ENCODE measurements at places on chromosomes 4 and X. TPM values are rescaled to one million over a fixed set of nuclear protein-coding genes. Genes with fewer than 3 reads are reported as not detected.

- DNase-seq = no peak
Measured at GRCh38 chrX:71170660-71171059, 26.0 kb downstream of the NLGN3 start.

DNA sequence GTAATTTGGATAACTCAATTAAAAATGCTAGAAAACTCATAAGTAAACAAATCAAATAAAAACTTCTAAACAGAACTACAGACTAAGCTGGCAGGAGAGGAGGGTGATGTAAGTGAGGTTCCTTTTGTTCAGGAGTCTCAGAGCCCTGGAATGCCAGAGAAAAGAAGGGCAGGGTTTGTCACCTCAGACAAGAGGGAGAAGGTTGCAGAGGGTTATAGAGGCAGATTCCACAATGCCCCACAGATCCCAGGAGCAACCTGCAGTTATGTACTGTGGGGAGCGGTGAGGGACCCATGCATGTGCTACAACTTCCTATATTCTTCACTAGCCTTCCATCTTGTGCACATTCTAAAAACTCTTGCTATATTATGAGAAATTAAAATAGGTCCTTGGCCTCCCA lies 129.7 kb downstream of the CFAP299 start:
- no peak for DNase-seq

- DNase-seq = no peak
Measured at GRCh38 chrX:11382930-11383329, 89.7 kb downstream of the AMELX start.

The SULT1E1 gene
- total RNA-seq = not detected

DNA sequence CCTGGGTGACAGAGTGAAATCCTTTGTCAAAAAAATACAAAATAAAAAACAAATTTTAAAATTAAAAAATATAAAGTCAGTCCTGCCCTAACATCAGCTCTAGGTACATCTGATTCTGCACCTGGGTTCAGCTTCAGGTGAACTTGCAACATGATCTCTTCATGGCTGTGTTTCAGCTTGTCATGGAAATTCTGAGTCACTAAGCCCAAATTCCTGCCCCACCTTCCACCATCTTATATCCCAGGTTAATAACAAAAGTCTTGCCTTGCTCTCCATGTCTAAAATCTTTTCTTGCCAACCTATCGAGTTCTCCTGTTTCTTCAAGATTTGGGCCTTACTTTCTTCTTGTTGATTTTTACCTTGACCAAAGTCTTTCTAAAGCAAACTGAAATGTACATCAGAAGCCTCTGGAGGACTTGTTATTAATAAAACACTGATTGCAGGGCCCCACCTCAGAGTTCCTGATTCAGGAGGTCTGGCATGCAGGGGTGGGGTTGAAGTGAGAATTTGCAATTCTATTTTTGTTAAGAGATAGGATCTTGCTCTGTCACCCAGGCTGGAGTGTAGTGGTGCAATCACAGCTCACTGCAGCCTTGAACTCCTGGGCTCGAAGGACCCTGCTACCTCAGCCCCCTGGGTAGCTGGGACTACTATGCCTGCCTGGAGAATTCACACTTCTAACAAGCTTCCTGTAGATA lies 125.8 kb upstream of the VCX3A start:
- DNase-seq = no peak

GRCh38 chrX:13198056-13198761 lies 121.6 kb downstream of the ATXN3L start:
- DNase-seq = no peak

GRCh38 chr4:46946919-46947536 lies 38.0 kb upstream of the COX7B2 start:
- no peak for DNase-seq

DNA sequence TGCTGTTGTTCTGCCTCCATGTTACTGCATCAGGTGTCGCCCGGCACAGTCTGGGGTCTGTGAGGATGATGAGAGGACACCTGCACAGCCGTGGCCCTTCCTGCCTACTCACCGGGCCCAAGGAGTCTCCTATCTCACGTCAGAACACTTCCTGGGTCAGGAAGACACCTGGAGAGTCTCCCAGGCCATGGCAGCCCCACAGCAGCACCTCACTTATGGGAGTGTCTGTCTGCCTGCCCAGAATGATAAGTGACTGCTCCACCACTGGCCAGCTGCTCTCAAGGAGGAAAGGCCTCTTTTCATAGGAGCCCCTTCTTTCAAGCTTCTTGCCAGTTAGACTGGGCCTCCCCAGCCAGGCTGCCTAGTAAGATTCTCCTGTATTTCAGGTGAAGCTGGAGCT lies 56.1 kb downstream of the NELFA start:
- DNase-seq = no peak

- no peak for DNase-seq
Measured at GRCh38 chr4:176320976-176321361, 1.2 kb downstream of the SPCS3 start.

GRCh38 chr4:118865091-118865708 lies 23.5 kb upstream of the SYNPO2 start:
- no peak for DNase-seq

DNA sequence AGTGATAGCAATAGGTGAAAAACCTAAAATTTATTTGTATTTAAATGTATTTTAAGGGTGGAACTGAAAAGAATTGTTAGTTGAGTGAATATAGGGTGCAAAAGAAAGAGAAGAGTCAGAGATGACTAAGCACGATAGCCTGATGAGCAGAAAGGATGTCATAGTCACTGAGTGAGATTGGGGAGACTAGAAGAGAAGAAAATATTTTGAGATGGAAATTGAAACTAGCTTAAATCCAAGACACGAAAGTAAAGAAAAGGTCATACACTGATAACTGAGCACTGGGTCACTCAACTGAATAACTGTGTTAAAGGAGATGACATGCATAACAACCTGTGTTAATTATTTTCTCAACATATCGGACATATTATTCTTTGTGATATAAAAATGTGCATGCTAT lies 55.5 kb downstream of the SPANXN4 start:
- DNase-seq = no peak

DNA sequence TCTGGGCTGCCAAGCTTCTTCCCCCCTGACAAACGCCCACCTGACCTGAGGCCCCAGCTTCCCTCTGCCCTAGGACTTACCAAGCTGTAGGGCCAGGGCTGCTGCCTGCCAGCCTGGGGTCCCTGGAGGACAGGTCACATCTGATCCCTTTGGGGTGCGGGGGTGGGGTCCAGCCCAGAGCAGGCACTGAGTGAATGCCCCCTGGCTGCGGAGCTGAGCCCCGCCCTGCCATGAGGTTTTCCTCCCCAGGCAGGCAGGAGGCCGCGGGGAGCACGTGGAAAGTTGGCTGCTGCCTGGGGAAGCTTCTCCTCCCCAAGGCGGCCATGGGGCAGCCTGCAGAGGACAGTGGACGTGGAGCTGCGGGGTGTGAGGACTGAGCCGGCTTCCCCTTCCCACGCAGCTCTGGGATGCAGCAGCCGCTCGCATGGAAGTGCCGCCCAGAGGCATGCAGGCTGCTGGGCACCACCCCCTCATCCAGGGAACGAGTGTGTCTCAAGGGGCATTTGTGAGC lies 37.0 kb downstream of the HTRA3 start:
- DNase-seq = peak; percentile 80

DNA sequence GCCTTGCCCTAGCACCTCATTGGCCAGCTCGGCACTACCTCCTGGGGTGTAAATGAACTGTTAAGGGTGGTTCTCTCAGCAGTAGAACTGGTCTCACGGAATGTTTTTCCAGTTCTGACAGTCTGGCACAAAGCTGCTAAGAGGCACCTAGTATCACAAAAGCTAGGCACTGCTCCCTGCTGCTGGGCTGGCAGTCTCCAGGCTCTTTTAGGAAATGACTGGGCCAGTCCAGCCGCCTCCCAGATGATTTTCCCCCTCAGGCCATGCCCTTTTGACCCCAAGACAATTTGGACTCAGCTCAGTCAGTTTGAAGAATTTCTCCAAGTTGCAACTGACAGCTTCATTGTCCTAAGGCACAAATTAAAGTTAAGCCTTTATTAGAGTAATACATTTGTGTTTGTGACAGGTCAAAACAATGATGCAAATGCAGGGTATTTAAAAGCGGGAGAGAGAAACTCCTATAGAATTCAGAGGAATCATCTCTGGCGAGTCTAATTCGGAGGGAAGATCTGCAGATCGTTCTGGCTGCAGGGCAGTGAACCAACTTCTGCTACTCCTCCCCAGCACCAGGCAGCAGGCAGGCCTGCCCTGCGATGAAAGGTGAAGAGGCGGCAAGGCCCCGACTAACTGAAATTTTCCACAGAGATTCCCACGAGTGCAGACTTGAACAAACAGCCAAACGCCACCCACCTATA lies 7.9 kb downstream of the FRMD7 start:
- DNase-seq = no peak

DNA sequence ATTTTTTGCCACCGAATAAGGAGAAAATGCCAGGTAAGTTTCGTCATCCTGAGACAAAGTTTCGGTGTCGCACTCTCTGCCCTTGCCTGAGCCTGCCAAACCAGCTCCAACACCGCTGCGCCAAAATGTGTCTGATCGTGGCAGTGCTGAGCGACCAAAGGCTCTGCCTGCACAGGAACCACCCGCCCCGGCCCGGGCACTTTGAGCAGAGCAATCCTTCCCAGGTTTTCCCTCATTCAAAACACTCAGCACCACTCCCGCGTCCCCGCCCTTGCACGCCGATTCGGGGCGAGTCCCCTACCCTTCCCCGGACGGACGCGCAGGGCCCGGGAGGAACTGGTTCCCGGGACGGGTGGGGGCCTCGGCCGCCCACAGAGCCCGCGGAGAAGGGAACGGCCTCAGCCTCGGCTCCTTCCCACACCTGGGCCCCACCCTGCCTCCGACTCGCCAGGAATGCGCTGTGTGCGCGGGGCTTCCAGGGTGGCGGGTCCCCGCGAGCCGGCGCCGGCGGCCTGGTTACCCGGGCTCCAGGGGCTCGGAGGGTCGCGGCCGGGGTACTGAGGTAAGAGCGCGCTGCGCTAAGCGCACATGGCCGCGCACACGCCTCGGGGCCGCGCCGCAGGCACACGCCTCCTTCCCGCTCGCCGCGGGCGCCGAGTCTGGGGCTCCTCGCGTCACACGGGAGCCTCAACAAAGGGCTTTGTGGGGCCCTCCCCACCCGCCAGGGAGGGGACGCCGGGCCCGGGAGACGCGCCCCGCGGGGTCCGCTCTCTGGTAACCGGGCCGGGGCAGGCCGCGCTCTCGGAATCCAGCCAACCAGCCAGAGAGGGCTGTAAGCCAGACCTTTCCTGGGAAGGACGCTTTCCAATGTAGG lies at the start of gene C4orf36:
Gene C4orf36, minus strand, starts transcription at position 661 of the 874 bp plus-strand sequence. CDS start 902 bp downstream, outside the sequence.
- peak; percentile 84 for DNase-seq

- no peak for DNase-seq
Measured at GRCh38 chr4:173538909-173539445, 8.9 kb upstream of the HAND2 start.

DNA sequence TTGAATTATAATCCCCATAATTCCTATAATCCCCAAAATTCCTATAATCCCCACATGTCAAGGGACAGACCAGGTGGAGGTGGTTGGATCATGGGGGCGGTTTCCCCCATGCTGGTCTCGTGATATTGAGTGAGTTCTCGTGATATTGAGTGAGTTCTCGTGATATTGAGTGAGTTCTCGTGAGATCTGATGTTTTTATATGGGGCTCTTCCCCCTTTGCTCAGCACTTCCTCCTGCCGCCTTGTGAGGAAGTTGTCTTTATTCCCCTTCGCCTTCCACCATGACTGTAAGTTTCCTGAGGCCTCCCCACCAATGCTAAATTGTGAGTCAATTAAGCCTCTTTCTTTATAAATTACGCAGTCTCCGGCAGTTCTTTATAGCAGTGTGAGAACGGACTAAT lies 36.6 kb upstream of the GPR78 start:
- DNase-seq = no peak

GRCh38 chr4:145843639-145844038 lies 95.0 kb downstream of the ZNF827 start:
- no peak for DNase-seq

GRCh38 chr4:80393970-80394250 lies 58.4 kb downstream of the CFAP299 start:
- no peak for DNase-seq

- no peak for DNase-seq
Measured at GRCh38 chr4:52760256-52760655, 9.0 kb upstream of the ERVMER34-1 start.

GRCh38 chrX:97490656-97491055 lies 606.9 kb downstream of the RPA4 start:
- no peak for DNase-seq

The KANTR gene
- total RNA-seq = 6.7 TPM

The TCP11X2 gene
- total RNA-seq = not detected

DNA sequence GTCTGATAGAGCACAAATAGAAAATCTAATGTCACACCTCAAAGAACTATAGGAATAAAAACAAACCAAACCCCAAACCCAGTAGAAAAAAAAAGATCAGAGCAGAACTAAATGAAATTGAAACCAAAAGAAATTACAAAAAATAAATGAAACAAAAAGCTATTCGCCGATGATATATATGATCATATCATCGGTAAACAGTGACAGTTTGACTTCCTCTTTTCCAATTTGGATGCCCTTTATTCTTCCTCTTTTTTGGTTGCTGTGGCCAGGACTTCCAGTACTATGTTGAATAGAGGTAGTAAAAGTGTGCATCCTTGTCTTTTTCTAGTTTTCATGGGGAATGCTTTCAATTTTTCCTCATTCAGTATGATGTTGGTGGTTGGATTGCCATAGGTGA lies 215.3 kb upstream of the AR start:
- DNase-seq = no peak

DNA sequence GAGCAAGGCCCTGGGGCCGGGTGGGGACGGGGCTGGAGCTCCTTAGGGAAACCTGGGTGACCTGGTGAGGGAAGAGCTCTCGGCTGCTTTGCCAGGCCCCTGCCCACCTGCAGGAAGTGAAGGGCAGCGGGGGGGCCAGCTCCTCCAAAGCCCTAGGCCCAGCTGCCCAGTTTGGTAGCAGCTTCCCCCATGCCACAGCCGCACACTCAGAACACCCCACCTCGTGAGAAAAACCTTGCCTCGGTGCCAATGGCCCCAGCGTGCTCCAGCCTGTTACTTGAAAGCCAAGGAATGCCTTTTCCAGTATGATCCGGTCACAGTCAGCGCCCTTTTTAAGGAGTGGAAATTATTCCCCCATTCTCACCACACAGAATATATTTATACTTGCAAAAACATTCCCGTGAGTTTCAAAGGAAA lies 38.3 kb downstream of the ACOX3 start:
- DNase-seq = peak; percentile 76

GRCh38 chr4:71405791-71406190 lies 67.0 kb downstream of the SLC4A4 start:
- DNase-seq = no peak

DNA sequence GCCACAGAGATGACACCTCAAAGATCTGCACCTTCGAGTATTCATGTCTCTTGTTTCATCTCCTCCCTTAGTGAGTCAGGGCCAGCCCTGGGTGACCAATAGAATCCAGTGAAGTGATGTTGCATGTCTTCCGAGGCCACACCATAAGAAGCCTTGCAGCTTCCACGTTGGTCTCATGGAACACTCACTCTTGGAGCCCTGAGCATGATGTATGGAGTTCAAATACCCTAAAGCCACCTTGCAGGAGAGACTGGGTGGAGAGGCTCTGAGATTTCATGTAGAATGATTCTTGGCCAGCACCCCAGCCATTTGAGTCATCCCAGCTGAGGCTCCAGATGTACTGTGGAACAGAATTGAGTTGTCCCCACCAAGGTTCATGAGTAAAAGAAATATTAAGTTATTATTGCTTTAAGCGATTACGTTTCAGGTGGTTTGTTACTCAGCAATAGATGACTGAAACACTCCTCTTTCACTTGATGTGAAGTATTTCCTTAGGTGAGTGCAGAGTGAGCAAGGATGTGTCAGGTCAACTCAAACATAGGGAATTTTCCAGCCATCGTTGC lies 5.0 kb upstream of the RP2 start:
- DNase-seq = no peak

- DNase-seq = peak; percentile 72
Measured at GRCh38 chrX:150899191-150899757, 806 bp upstream of the CD99L2 start.

Data from right cardiac atrium (tissue), 5 donors.